ENCODE measurements at places on chromosomes 16 and 17.

GRCh38 chr16:11610121-11610505 lies 23.4 kb upstream of the LITAF start:
- DNase-seq = no peak

DNA sequence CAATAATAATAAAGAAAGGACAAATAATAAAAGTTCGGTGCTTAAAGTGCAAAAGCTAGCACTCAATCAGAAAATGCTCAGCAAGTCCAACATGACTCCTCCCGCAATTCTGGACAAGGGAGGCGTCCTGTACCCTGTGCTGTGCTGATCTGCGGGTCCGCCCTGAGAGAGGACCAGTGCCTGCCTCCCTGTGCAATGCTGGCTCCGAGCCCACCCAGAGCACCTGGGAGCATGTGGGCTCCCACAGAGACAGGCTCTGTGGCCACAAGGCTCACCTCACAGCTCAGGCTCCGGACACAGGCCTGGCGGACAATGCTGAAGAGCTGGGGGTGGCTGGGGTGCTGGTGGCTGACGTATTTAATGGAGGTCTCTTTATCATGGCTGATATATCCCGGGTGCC lies 11.1 kb downstream of the FLCN start:
- no peak for DNase-seq

DNA sequence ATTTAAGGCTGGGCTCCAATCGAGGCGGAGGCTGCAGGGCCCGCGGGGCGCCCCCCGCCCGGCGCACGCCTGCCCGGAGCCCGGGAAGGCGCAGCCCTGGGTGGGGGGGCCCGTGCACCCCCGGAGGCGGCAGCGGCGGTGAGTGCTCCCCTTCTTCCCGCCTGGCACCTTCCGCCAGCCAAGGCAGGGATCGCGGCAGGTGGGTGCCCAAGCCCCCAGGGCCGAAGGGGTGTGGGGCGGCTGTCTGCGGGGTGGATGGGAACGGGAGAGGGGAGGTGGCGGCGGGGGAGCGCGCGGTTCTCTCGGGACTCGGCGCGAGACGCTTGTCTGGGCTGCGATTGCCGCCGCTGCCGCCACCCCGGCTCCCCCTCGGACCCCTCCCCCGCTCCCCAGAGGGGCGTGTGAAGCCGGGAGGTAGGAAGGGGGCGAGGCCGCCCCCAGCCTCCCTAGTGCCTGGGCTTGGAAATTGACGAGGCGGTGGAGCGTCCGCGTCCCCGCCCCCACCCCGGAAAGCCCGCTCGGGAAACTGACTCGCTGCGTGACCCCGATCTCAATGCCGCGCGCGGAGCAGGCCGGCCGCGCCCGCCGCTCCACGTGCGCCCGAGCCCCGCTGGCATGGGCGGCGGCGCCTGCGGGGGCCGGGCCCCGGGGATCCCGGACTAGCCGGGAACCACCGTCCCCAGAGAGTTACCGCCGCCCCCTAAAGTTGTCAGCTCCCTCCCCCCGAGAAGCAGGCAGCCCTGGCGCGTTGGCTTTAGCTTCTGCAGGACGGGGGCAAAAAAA lies 231.5 kb downstream of the MRTFB start:
- no peak for DNase-seq

GRCh38 chr17:83106913-83107655 lies 27.7 kb downstream of the METRNL start:
- no peak for DNase-seq

DNA sequence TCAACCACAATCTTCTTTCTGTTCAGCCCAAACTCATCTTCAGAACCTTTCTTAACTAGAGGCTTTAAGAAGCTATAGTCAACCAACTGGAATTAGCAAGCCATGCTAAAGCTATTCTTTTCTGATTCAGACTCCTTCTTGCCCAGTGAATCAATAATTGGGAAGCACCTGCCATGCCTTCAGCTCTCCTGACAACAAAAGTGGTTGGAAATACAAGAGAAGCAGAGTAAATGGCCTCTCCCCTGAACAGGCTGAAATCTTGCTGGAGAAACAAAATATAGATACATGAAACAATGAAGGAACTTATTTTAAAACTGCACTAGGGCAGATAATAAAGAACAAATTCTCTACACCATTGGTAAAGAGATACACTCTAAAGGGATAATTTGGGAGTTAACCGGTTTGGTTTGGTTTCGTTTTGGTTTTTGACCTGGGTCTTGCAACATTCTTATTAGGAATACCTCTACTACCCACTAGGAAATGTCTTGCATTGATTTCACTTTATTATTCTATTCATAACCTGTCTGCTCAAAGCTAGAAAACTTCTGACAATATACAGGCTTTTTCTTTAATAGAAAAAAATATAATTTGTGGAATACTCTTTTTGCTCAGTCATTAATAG lies 173.6 kb upstream of the DYNLRB2 start:
- DNase-seq = no peak

GRCh38 chr17:50480854-50481490 lies 2.3 kb downstream of the RSAD1 start:
- DNase-seq = no peak

GRCh38 chr16:30923554-30924075 lies at the start of gene FBXL19:
Gene FBXL19 (plus strand): TSS chr16:30923572. CDS start chr16:30925755, 2,183 bp downstream.
- DNase-seq = no peak

GRCh38 chr17:71472809-71473789 lies 647.7 kb upstream of the SOX9 start:
- peak; percentile 66 for DNase-seq

GRCh38 chr16:76943921-76944320 lies 247.1 kb upstream of the MON1B start:
- no peak for DNase-seq

GRCh38 chr16:68972720-68973119 lies 129.4 kb downstream of the TANGO6 start:
- peak; percentile 66 for DNase-seq

DNA sequence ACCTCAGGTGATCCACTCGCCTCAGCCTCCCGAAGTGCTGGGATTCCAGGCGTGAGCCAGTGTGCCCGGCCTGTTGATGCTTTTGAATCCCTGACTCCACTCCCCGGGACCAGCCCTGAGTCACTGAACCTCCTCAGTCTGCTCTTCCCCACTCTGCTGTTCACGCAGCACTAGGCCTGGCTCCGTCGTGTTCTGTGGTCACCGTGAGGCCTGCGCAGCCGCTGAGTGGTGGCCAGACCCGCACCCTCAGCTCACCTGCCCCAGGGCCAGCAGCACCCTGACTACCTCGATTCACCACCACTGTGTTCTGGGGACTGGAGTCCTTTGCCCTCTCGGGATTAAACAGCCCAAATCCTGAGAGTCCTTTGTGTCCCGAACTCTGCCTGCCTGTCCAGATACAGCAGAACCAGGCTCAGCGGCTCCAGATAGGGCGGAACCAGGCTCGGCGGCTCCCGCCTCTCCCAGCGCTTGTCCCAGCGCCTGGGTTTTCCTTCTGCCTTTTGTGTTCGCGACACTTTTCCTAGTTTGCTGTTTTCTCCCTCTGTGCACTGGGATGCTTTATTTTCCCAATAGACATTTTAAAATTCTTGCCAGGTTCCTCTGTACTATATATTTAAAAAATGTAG lies 58.6 kb upstream of the ENDOV start:
- DNase-seq = no peak

DNA sequence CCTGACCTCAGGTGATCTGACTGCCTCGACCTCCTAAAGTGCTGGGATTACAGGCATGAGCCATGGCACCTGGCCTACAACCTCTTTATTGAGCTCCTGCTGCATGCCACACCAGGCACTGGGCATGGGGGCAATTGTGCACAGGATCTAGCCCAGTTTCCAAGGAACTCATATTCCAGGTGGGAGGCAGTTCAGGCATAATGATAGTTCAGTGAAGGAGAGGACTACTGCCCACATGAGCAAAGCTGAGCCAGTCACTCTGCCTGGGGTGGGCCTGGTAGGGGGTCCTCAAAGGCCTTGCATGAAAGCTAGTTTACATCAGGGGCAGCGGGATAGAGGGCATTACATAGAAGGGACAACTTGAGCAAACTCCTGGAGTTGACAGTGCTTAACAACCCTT lies 2.6 kb upstream of the HCRT start:
- DNase-seq = no peak

GRCh38 chr17:79646721-79647455 lies 36.0 kb upstream of the RBFOX3 start:
- no peak for DNase-seq

DNA sequence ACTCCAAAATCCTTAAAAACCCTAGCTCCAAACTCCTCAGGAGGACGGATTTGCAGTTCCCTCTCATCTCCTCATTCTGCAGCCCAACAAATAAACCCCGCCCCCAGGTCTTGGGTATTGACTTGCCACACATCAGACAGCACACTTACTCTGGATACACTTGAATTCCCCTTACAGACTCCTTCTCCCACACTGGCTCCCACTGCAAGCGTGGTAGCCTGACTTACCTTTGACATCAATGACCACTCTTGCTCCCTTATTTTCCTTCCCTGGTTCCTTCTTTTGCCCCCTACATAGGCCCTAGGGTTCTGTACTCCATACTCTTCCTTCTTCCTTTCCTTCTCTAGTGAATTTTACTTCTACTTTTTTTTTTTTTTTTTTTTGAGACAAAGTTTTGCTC lies 7.5 kb downstream of the RFFL start:
- DNase-seq = no peak

- no peak for DNase-seq
These were observed 114.9 kb upstream of the RCVRN start for GRCh38 chr17:10019941-10020451.

DNA sequence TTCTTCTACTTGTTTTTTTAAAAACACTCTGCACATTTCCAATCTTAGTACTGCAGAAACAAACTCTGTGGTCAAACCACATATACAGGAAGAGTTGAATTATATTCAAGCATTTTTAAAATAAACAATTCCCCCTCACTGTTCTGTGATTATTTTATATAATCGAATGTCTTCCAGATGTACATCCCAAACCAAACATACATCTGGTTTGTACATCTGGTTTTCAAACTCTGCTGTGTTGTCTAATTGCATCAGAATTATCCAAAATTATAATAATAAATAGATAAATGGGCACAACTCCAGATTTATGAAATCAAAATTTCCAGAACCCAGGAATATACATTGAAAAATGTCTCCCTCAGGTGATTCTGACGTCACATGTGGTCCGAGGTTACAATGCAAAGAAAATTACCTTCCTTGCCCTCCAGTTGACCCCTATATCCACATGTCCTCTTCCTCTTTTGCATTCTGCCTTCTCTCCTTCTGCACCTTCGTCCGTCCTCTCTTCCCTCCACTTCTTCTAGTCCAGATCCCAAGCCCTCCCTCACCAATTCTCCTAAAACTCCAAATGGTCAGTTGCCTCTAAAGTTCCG lies 13.3 kb upstream of the CCDC144A start:
- no peak for DNase-seq
